ENCODE measurements at places on chromosomes 6 and 20. TPM values are rescaled to one million over a fixed set of nuclear protein-coding genes. Genes with fewer than 3 reads are reported as not detected.

DNA sequence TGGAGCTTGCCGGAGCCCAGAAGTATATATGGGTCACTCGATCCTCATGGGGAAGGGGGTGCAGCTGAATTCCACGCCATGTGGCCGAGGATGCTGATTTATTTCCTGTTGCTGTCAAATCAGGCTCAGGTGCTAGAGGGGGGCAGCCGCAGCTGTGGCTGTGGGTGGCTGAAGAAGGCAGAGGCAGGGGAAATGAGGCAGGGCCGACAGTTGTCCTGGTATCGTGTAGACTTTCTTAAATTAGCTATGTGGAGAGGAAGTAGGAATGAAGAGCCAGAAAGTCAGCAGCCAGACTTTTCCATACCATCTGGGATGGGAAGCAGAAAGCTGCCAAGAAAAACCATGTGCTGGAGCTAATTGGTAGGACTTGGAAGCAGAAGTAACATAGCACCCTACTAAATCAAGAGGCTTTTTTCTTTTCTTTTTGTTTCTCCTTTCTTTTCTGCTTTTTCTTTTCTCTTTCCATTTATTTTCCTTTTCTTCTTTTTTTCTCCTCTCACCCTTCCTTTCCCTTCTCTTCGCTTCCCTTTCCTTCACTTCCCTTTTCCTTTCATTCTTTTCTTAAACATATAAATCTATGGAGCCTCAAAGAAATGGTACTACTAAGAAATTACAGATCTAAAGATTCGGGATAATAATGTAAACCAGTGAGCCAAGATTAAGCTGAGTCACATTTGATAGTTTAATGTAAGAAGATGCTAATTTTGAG, 90.6 kb upstream of the CD83 start:
- H3K4me3 ChIP-seq, result no peak overlapping the region
- H3K27ac ChIP-seq, result no peak overlapping the region

RING1 gene
- total RNA-seq, result 28.4 TPM

C20orf202 gene
- total RNA-seq, result 0.41 TPM

DNA sequence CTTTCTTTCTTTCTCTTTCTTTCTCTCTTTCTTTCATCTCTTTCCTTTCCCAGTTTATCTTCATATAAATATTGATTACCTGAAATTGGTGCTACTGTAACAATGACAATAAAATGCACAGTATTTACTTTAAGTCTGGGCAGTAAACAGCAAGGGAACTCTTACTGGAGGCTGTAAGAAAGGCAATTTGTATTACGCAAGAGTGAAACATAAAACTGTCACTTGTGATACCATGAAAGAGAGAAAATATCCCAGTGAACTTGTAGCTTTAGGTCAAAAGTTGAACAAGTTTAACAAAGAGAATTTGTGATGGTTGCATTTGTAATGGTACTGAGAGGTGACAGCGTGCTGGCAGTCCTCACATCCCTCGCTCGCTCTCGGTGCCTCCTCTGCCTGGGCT, 80.0 kb downstream of the EYS start:
- no peak for DNase-seq
- no peaks in the 10 kb centered on the region for H3K4me1 ChIP-seq
- H3K27me3 ChIP-seq, result no peaks in the 10 kb centered on the region
- no peak overlapping the region for H3K27ac ChIP-seq

ADGRF4 gene
- not detected for total RNA-seq

- H3K36me3 ChIP-seq, result no peaks in the 10 kb centered on the region
- no peaks in the 10 kb centered on the region for H3K4me1 ChIP-seq
- no peak overlapping the region for H3K4me3 ChIP-seq
- DNase-seq, result no peak
Measured at GRCh38 chr6:129843573-129843972, 17.5 kb downstream of the TMEM244 start.

DNA sequence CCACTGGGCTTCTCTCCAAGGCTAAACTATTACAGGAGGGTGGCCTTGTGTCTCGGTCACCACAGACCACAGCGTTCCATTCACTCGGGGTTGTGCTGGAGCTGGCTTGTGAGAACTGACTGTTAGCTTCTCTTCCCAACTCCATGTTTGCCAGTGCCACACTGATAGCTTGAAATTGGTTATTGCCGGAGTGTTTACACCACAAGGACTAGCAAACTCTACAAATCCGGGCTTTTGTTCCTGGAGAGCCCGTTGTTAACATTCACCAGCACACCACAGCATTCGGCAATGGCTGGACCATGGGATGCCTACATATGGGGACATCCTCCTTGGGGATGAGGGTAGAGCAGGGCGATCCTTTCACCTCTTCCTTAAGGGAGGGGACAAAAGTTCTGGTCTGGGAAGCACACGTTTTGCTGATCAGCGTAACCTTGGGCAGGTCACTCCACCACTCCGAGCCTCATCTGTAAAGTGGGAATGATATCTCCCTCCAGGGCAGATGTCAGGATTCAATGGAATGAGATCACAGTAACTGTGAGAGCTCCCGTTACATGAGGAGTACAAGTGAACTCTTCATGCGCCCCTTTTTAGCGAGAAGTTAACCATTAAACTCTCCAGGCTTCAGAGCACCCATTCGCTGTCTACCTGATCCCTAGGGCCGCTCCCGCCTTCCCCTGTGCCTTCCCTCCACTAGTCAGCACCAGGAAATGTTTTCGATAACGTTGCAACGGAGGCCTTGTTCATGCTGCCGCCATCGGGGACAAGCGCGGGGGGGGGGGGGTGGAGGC, 41.7 kb upstream of the TTPAL start:
- no peak for DNase-seq
- H3K27me3 ChIP-seq, result peaks cover 43% of the 10 kb centered on the region
- no peaks in the 10 kb centered on the region for H3K4me1 ChIP-seq
- H3K27ac ChIP-seq, result no peak overlapping the region

- peaks cover 25% of the 10 kb centered on the region for H3K27me3 ChIP-seq
- peak; percentile 66 for DNase-seq
- H3K27ac ChIP-seq, result peak overlapping the region; percentile 29
- H3K36me3 ChIP-seq, result no peaks in the 10 kb centered on the region
Measured at GRCh38 chr20:381581-382290, 1.2 kb downstream of the TRIB3 start.

DNA sequence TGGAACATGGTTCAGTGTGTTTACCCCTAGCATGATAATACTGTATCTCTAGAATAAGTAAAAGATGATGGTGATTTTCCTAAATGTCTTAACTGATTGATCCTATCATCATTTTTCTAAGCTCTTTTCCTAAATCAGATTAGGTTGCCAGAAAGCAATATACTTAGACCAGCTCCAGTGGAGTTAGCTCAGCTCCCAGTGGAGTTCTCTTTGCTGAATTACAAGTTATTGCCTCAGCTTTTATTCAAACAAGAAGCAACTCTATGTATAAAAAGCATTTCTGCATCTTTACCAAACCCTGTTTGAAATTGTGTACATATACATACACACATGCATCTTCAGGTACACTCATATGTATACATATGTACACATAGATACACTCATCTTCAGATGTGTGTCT, 44.9 kb downstream of the SNX9 start:
- DNase-seq, result no peak
- no peak overlapping the region for H3K4me3 ChIP-seq
- H3K27me3 ChIP-seq, result no peaks in the 10 kb centered on the region
- H3K4me1 ChIP-seq, result peaks cover 53% of the 10 kb centered on the region
- peaks cover 14% of the 10 kb centered on the region for H3K36me3 ChIP-seq

GRM1 gene
- total RNA-seq, result 6.7 TPM

- no peaks in the 10 kb centered on the region for H3K4me1 ChIP-seq
- H3K27ac ChIP-seq, result no peak overlapping the region
- no peaks in the 10 kb centered on the region for H3K36me3 ChIP-seq
- no peak for DNase-seq
- no peaks in the 10 kb centered on the region for H3K27me3 ChIP-seq
- no peak overlapping the region for H3K4me3 ChIP-seq
Measured at GRCh38 chr6:43089467-43089866, 13.4 kb downstream of the PTK7 start.

- H3K27me3 ChIP-seq, result no peaks in the 10 kb centered on the region
- no peaks in the 10 kb centered on the region for H3K36me3 ChIP-seq
- H3K27ac ChIP-seq, result peak overlapping the region; percentile 97
- peaks cover 47% of the 10 kb centered on the region for H3K4me1 ChIP-seq
Measured at GRCh38 chr6:142926494-142927270, 18.3 kb downstream of the HIVEP2 start.

RIOK1 gene
- 11.5 TPM for total RNA-seq

TOX2 gene
- 0.30 TPM for total RNA-seq

NEDD9 gene
- total RNA-seq, result 28.1 TPM

ABCC10 gene
- total RNA-seq, result 11.7 TPM

DNA sequence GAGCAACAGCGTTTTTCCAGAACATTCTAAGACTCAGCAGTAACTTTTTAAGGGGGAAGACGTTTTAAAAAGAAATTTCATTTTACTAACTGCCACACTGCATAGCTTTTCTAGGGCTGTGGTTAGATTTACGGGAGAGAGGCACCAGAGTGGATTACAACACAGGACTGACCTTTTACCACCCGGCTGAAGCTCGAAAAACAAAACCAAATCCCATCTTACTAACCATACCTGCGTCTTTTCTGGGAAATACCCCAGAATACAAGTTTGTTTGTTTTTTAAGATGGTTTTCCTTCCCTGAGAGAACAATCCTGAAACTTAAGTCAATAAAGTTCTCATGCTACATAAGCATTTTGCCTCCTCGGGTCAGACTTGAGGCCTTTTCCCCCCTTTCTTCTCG, 209.3 kb upstream of the SOX4 start:
- no peak overlapping the region for H3K4me3 ChIP-seq
- H3K27me3 ChIP-seq, result no peaks in the 10 kb centered on the region
- no peaks in the 10 kb centered on the region for H3K36me3 ChIP-seq
- DNase-seq, result no peak

- no peak overlapping the region for H3K4me3 ChIP-seq
- no peaks in the 10 kb centered on the region for H3K27me3 ChIP-seq
- no peaks in the 10 kb centered on the region for H3K36me3 ChIP-seq
- no peak for DNase-seq
- H3K27ac ChIP-seq, result no peak overlapping the region
Measured at GRCh38 chr6:105562027-105562426, 159.1 kb upstream of the PREP start.

- H3K4me1 ChIP-seq, result no peaks in the 10 kb centered on the region
- no peak overlapping the region for H3K27ac ChIP-seq
- DNase-seq, result no peak
- peaks cover 67% of the 10 kb centered on the region for H3K36me3 ChIP-seq
Measured at GRCh38 chr20:25511183-25511582, 74.1 kb downstream of the NINL start.

CARMIL1 gene
- total RNA-seq, result 8.4 TPM

GRCh38 chr6:53546281-53546680, 1.4 kb upstream of the GCLC start:
- no peaks in the 10 kb centered on the region for H3K27me3 ChIP-seq
- H3K36me3 ChIP-seq, result no peaks in the 10 kb centered on the region
- H3K4me3 ChIP-seq, result no peak overlapping the region
- H3K4me1 ChIP-seq, result peaks cover 62% of the 10 kb centered on the region
- no peak overlapping the region for H3K27ac ChIP-seq

GRCh38 chr20:44746367-44747165, 901 bp downstream of the KCNK15 start:
- no peaks in the 10 kb centered on the region for H3K36me3 ChIP-seq
- peak overlapping the region; percentile 68 for H3K4me3 ChIP-seq
- peaks cover 29% of the 10 kb centered on the region for H3K27me3 ChIP-seq
- H3K4me1 ChIP-seq, result peaks cover 54% of the 10 kb centered on the region

CCDC167 gene
- 28.1 TPM for total RNA-seq

GRCh38 chr20:17276101-17276500, 49.3 kb downstream of the PCSK2 start:
- no peaks in the 10 kb centered on the region for H3K4me1 ChIP-seq
- H3K27me3 ChIP-seq, result no peaks in the 10 kb centered on the region
- no peaks in the 10 kb centered on the region for H3K36me3 ChIP-seq
- no peak overlapping the region for H3K27ac ChIP-seq
- H3K4me3 ChIP-seq, result no peak overlapping the region
- no peak for DNase-seq

- H3K4me1 ChIP-seq, result peaks cover 86% of the 10 kb centered on the region
- no peak for DNase-seq
- H3K4me3 ChIP-seq, result no peak overlapping the region
Measured at GRCh38 chr6:111861431-111861885, 11.8 kb downstream of the FYN start.

GRCh38 chr6:79149884-79150283, 71.8 kb upstream of the PHIP start:
- no peak overlapping the region for H3K4me3 ChIP-seq
- H3K27ac ChIP-seq, result no peak overlapping the region
- no peaks in the 10 kb centered on the region for H3K36me3 ChIP-seq
- no peaks in the 10 kb centered on the region for H3K27me3 ChIP-seq
- H3K4me1 ChIP-seq, result peaks cover 6% of the 10 kb centered on the region
- no peak for DNase-seq

Measured in left ventricle myocardium inferior (tissue), 1 donor.